ENCODE measurements at places on chromosomes 1 and 21.

GRCh38 chr1:223844787-223845036, 1.0 kb downstream of the TP53BP2 start:
- DNase-seq, result peak; percentile 88

DNA sequence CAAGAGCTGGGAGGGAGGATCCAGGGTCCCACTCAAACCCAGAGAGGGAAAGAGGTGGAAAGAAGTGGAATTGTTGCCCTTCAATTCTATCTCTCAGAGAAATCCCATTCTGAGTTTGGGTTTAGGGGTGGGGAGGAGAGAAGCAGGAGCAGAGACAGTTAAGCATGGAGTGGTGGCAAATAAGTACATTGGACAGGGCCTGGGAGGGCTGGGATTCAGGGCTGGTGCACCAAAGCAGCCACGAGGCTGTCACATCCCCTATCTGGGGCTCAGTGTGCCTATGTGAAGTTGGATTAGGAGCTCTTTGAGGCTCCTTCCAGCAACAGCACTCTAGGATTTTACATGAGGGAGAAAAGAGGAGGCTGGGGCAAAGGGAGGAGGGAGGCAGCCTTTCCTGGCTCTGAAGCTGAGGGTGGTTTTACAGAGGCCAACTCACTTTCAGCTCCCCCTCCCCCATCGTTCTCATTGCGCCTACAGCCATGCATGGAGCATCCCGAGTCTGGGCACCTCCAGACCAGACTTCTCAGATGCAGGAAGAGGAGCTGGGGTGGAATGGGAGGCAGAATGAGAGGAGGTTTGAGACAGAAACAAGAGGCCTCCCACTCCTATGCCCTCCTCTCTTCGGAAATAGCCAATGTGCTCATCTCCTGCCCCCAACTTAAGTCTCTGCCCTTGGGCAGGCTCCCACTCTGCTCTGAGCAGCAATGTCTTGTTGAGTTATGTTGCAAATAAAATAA, 3.0 kb upstream of the SYT6 start:
- DNase-seq, result no peak

- no peak for DNase-seq
Measured at GRCh38 chr1:17270891-17271765, 22.2 kb downstream of the PADI3 start.

- DNase-seq, result peak; percentile 80
Measured at GRCh38 chr1:227999056-227999930, 7.5 kb upstream of the WNT3A start.

GRCh38 chr1:192706936-192707335, 71.0 kb downstream of the RGS13 start:
- DNase-seq, result no peak

DNA sequence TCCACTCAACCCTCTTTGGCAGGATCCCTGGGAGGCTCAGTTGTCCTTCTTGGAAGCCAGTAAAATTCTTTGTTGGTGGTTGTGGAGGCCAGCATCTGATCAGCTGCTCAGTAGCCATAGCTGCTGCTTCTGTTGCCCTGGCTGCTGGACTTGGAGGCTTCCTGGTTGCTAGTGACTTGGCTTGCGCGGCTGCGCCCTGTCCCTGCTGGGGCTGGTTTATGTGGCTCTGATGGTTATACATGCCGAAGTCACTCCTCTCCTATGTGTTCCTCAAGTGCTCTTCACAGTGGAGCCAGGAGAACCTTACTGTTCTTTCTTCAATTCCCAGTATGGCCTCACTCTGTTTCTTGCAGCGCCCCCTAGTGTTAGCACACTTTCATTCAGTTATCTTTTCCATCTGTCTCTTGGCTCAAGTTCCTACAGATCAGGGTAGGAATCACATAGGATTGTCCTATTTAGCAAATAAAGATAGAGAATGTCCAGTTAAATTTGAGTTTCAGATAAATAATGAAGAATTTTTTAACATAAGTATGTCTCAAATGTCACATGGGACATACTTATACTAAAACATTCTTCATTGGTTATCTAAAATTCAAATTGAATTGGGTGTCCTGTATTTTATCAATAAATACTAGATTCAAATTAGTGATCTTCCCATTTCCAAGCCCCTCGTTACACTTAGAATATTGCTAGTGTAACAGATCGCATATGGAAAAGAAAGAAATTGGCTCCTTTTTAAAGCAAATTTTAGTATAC, 176.5 kb downstream of the TGFB2 start:
- peak; percentile 45 for DNase-seq

DNA sequence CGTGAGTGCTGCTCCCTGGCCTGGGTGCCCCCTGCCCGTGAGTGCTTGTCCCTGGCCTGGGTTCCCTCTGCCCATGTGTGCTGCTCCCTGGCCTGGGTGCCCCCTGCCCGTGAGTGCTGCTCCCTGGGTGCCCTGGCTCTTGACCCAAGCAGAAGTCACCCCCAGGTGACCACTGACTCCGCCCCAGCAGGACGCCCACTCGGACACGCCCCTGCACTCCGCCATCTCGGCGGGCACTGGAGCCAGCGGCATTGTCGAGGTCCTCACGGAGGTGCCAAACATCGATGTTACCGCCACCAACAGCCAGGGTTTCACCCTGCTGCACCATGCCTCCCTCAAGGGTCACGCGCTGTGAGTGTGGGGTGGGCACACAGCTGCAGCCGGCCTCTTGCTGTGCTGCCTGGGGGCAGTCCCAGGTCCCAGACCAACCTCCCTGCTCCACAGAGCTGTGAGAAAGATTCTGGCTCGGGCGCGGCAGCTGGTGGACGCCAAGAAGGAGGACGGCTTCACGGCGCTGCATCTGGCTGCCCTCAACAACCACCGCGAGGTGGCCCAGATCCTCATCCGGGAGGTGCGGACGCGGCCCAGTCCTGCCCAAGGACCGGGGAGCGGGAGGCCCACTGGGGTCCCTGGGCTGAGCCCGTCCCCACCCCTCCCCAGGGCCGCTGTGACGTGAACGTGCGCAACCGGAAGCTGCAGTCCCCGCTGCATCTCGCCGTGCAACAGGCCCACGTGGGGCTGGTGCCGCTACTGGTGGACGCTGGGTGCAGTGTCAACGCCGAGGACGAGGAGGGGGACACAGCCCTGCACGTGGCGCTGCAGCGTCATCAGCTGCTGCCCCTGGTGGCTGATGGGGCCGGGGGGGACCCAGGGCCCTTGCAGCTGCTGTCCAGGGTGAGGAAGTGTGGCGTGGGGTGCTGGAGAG, 3.9 kb upstream of the MMP23B start:
- DNase-seq, result no peak

- no peak for DNase-seq
Measured at GRCh38 chr1:86421601-86422280, 2.2 kb upstream of the CLCA2 start.

DNA sequence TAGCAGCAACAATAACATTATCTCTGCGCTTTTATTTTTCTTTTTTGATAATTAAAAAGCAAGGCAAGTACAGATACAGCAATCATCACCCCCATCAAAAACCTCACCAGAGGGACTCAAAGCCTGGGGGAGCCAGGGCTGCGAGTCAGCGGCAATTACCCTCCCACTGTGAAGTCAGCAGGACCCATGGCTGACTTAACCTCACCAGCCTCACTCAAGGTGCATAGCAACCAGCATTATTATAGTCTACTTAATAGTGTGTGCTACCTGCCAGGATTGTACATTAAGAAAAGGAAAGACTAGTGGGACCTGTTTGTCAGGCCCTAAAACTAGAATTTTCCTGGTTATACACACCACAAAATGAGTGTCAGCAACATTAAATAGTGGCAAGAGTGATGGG, 28.9 kb upstream of the SERBP1 start:
- DNase-seq, result no peak

DNA sequence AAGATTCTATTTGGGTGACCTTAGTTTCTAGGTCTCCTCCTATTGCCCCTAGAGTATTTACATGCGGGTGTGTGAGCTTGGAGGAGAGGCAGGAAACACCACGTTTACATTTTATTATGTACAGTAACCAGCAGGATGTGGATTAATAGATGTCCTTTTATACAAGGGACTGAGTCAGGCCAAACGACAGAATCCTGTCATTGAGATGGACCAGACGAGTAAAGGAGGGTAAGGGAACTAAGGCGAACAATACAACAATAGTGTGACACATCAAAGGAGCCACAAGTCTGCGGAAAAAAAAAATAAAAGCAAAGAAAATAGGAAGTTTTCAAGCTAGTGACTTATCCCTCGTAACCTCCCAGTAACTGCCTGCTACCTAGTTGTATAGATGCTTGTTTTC, 151.1 kb downstream of the GABPA start:
- DNase-seq, result no peak

GRCh38 chr1:168671782-168672181, 57.2 kb downstream of the DPT start:
- peak; percentile 7 for DNase-seq

DNA sequence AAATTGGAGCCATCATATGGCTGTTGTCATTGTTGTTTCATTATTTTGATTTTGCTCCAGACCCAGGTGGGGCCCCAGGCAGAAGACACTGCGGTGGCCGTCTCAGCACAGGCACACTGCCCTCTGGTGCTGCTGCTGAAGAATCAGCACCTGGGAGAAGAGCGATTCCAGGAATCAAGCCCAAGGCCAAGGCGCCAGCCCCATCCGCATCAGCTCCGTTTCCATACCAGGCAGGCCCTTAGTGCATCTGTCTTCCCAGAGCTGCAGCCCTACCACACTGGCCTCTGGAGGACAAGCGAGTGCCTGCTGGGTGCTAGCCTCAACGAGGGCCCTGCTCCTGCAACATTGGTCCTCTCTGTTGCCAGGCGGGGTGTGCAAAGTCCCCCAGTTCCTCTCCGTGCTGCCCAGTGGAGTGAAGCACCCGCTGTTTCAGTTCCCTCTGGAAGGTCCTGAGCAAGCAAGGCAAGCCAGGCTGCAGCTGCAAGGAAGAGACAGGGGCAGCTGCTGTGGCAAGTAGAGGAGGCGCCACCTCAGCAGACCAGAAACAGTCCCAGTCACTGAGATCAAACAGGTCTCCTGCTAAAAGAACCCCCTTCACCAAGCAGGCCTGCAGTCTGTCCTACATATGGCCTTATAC, 5.2 kb downstream of the GRIK3 start:
- no peak for DNase-seq

- DNase-seq, result no peak
Measured at GRCh38 chr21:42669041-42669440, 15.6 kb downstream of the PDE9A start.

GRCh38 chr1:11831945-11832725, 15.4 kb downstream of the NPPA start:
- no peak for DNase-seq

DNA sequence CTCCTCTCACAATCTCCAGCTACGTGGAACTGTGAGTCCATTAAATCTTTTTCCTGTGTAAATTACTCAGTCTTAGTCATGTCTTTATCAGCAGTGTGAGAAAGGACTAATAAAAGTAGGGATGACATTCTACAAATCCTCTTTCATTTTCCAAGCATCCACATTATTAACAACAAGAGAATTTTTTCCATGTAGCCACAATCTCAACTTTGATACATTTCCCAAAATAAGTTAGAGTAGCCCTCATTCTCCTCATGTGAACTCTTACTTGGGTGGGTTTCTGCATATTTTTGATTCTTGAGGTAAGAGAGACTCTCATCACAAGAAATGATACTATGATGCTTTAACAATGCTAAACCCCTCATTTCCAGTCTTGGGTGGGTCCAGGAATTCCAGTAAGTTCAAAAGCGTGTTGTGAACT, 52.8 kb downstream of the TNFSF18 start:
- DNase-seq, result no peak

GRCh38 chr1:248821101-248821500, 4.6 kb downstream of the SH3BP5L start:
- DNase-seq, result no peak

DNA sequence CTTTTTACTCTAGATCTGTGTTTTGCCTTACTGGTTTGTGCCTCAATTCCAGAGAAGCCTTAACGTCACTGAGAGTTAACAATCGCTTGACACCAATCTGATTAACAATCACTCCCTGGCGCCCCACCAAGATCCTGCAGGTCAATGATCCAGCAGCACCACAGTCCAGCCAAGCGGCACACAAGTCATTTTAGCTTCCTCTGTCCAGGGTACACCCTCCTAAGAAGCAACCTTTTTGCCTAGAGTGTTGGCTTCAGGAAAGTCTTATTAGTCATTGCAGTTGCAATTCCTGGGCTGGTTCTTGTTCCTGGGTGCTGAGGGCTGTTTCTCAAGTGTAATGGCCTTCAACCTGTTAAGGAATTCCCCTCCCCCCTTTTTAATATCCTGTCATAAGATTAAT, 323.0 kb upstream of the USP25 start:
- no peak for DNase-seq

DNA sequence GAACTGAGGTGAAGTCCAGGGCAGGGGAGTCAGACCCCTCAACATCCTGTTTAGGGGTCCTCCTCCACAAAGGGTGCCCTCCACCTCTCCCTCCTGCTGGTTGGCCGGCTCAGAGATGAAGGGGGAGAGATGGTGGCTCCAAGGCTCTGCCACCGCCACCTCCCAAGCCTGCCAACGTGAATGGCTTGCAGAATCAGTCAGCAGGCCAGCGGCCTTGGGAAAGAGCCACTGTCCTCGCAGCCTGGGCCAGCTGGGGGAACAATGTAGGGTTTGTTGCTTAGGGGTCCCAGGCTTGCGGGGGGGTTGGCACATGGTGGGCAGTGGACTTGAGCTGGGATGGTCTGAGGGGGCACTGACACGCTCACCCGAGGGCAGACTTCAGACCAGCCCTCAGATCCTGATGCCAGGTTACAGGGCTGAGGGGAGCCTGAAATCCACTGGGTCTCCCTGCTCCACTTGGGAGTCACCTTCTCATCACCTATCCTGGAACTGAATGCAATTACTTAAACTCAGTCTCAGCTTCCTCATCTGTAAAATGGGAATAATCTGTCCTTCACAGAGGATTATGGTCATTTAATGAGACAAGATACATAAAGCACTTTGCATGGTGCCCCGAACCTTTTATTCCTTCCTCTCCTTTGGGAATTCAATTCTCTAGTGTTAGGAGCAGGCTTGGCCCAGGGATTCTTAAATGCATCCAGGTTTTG, 8.3 kb downstream of the GPR37L1 start:
- no peak for DNase-seq

- no peak for DNase-seq
Measured at GRCh38 chr1:81598623-81599022, 202.1 kb upstream of the ADGRL2 start.

DNA sequence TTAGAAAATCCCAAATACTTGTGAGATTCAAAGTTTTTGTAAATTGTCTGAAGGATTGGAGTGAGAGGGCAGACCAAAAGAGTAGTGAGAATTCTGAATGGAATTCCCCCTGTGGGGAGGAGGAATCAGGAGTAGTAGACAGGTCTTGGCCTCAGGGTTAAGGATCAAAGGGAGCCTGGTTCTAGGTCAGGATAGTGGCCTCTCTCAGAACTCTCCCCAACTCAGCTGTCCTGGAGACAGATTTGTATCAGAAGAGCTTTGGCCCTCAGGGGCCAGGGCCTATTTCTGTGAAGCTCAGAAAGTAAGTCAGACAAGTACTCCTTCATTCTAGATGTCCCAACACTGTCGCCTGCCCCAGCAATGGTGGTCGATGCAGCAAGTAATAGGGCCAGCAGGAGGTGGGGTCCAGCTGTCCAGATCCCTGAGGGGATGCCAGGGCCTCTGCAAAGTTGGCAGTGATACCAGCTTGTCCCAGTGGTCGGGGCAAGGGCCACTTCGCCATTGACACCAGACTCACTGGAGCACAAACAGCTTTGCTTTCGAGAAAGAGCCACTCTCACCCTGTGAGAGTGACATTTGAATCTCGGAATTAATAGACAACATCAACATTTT, 115.2 kb downstream of the SLC25A24 start:
- no peak for DNase-seq

GRCh38 chr1:38497921-38498656, 361.5 kb downstream of the RRAGC start:
- no peak for DNase-seq

- DNase-seq, result no peak
Measured at GRCh38 chr21:38984568-38984967, 178.8 kb downstream of the ETS2 start.

GRCh38 chr1:243287123-243287460, 31.3 kb downstream of the SDCCAG8 start:
- DNase-seq, result no peak
